NCI-H1436 treated with DMSO at 0.1 percent for 48 hours (cell line): ENCODE measurements at places on chromosomes 1 and 21.

GRCh38 chr1:21084111-21084810 lies 92.4 kb downstream of the EIF4G3 start:
- no peak for DNase-seq

DNA sequence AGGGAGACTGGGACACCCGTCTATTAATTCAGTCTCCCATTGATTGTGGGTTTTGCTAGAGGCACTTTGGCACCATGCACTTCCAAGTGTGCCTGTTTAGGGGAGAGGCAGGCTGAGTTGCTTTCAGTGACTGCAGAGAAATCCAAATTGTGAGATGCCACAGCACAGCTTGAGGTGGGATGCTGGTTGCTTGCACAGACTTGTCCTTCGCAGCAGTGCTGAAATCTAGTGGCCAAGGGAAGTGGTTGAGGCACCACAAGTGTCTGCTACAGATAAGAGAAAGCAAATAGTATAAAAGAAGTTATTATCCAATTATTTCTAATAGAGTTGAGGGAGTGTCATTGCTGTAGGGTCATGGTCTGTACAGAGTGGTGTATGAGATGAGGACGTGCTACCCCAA lies 40.0 kb upstream of the APP start:
- no peak for DNase-seq

DNA sequence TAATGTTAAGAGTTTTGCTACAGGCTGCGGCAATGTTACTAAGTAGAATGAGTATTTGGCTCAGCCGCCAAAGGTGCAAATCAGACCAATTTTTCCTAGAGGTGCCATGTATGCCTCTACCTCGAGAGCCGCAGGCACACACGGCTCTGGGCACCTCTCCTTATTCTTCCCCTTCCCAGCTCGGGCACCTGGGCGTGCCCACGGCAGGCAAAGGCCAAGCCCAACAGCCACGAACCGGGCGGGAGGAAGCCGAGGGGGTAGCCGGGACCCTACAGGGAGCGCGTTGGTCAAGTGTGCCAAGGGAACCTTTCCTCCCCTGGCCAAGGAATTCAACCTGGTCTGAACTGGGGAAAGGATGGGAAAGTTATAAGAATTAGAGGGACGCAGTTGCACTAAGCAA lies 31.0 kb downstream of the LRRC3 start:
- no peak for DNase-seq

GRCh38 chr1:12580054-12580887 lies 37.7 kb downstream of the DHRS3 start:
- no peak for DNase-seq

- no peak for DNase-seq
Observed at GRCh38 chr21:45379901-45380330, 25.0 kb upstream of the COL18A1 start.

DNA sequence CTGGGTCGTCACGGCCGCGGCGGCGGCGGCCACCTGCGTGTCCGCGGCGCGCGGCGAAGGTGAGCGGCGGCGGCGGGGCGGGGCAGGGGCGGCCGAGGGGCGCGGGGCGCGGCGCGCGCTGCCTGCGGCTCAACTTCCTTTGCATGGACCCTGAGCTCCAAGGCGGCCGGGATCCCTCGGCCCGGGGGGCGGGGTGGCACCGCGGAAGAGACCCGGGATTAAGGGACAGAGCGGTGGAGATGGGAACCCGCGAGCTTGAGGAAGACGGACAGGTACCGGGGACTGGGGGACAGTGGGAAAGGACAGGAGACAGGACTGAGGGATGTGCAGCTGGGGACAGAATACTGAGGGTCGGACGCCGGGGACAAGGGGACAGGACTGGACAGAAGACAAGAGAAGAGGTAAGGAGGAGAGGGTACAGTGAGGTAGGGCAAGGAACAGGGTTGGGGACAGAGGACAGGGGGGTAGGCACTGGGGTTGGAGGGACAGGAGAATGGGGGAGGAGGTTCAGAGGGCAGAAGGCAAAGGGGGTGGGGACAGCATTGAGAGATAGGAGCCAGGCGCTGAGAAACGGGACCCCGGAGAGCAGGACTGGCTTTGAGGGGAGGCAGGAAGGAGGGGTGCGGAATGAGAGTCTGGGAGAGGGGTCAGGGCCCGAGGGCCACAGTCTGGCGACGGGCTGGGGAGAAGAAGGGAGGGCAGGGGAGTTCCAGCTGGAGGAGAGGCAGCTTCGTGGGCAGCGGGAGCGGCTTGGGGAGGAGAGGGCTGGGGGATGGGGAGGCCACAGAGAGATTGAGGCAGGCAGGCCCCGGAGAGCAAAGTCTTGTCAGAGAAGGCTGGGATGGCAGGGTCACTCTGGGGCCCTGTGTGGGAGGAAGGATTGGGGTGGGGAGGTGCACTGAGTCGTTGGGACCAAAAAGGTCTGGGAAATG lies 648 bp downstream of the EPHA8 start:
- DNase-seq = no peak

GRCh38 chr1:68128157-68128556 lies 77.7 kb upstream of the DIRAS3 start:
- DNase-seq = no peak

DNA sequence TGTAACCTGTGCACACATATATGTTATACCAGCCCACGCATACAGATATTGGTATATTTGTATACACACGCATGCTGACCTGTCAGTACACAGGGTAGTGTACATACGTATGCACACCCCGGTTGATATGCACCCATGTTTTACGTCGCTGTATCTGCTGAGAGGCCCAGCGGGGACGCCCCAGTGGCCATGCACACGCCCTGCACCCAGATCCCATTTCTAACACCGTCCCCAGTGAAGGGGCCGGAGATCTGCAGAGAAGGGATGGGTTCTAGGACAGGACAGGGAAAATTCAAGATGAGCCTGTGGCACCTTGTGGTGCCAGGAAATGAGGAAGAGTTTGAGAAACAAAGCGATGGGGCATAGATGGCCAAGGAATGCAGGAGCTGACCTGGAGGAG lies 57.2 kb upstream of the TTC34 start:
- DNase-seq = no peak

GRCh38 chr1:7247158-7247557 lies 461.9 kb downstream of the CAMTA1 start:
- DNase-seq = no peak

DNA sequence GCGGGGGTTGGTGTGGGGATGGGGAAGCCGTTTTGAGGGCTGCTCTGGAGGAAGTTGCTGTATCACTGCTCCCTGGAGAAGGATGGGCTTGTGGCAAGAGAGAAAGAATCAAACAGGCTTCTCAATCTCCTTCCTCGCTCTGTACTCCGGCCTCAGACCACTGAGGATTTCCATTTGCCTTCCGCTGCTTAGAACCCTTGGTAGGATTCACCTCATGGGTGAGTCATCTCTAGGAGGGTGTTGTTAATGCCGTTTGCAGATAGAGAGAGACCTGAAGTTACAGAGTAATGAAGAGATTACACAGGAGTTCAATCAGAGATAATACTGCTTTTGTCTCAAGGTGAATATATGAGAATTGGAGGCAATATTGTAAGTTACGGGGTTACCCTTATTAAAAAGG lies 15.3 kb downstream of the SLC35F3 start:
- DNase-seq = no peak

DNA sequence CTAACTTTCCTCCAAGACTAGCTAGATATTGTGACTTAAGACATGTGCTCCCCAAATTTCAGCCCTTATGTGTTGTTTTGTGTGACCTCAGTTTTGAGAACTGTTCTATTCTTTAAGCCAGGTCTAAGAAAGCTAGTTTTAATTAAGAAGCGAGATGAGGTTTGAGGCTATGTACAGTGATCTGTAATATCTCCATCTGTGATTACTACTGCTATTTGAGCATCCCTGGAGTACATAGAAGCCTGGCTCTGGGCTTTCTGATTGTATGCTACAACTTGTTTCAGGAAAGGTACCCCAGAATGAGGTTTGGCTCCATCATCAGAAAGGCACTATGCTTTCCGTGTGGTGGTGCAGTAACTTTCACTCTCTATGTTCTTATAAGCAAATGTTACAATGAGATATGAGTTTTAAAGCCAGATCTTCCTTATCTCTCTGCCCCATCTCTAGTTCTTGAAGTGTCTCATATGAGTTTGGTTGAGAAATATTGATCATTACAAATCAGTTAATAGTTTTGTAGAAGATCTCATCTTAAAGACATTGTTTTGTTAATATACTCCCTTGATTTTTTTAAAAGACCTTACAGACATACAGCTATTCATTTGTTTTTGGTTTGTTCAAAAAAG lies 605 bp downstream of the RGS4 start:
- no peak for DNase-seq

DNA sequence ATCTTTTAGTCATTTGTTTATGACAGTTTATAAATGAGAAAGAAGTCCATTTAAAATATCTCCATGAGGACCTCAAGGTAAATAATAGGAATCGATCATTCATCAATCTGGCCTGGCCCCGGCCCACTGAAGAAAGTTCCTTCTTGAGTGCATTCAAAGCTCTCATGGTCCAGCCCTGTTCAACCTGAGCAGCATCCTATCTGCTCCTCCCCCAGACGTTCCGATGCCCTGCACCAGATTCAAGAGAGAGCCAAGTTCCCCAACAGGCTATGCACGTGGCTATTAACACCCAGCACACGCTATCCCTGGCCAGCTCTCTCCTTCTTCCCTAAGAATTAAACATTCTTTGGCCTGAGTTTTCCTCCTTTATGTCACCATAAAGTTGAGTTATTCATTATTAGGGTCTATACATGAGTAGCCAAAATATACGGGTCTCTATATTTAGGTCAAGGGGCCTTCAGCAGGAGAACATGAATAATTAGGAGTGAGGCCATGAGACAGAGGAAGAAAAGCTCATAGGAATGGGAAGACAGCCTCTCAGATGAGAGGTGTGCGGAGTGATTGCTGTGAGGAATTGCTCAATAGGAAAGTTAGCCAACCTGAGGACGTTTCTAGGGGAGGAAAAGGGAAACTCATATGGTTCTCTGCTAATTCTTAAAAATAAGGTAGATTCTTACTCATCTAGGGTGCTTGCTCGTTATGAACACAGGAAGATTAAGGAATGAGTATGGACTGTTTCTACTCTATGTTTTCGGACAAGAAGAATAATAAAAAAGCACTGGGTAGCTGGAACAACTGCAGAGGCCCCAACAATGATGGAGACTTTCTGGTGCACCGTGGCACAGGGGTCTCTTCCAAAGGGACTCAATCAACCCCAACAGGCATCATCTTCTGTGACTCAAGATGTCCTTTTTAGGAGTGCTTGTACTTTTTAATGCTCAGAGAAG lies 23.6 kb downstream of the RUNX1 start:
- DNase-seq = no peak

DNA sequence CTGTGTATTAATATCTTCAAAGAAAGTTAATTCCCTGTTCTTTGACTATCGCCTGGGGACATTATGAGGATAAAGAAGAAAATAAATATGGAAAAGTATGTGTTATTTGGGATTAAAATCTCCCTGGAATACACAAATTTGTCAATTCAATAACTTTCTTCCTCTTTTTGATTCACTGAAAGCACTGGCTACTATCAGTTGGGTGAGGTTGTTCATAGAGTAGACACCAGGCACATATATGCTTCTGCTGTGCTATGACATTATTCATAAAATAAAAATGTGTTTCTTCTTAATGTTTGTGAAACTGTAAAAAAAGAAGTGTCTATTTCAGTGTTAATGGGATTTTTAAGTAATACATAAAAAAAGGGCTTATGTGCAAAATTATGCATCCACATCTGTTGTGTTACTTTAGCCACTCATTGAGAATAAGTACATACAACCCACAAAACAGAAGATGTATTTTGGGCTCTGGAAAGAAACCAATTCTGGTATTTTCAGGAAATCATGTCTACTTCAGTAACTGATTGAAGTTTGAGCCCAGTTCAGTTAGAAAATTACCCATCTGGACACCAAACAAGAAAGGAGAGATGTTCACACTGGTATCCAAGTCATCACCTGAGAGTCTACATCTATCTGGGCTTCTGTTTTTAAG lies 169.4 kb downstream of the GABPA start:
- no peak for DNase-seq

DNA sequence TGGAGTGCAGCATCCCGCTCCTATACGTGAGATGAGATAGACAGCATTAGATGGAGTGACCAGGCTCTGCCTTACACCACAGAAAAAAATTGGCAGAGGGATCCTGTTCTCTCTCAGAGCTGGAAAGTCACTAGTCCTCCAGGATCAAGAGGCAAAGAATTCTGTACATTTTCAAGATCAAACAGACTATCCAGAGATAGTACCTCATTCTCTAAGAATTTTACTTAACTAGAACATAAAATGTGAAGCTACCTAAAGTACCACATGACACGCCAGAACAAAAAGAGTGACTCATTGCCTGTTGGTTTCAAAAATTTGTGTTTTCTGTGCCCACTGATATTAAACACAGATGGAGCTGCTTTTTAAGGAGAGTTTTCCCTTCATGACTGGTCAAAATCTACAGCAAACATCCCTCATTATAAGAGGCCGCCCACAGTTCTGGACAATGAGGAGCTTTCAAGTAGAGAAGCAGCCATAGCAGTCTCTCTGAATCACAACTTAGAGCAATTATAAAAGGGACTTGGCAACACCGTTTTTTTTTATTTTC lies 32.3 kb downstream of the CD160 start:
- DNase-seq = no peak

- no peak for DNase-seq
Observed at GRCh38 chr21:41482301-41482700, 25.7 kb downstream of the TMPRSS2 start.

- DNase-seq = no peak
Observed at GRCh38 chr1:116740296-116740695, 13.9 kb upstream of the CD2 start.

DNA sequence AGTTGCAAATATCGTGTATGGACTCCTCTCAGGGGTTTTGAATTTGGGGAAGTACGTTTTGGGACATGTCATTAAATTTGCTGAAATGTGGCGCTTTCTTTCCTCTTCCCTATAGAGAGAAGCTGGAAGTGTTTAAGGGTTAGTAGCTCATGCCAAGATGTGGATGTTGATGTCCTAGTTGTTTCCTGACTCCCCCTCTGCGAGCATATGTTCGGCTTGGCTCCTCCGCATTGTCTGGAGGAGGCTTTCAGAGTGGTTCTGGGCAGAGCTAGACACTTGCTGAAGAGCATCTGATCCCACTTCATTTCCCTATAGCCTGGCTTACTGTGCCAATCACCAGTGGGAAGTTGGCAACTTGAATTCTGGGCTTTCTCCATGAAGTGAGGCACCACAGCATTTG lies 347.4 kb upstream of the B3GALT2 start:
- no peak for DNase-seq

DNA sequence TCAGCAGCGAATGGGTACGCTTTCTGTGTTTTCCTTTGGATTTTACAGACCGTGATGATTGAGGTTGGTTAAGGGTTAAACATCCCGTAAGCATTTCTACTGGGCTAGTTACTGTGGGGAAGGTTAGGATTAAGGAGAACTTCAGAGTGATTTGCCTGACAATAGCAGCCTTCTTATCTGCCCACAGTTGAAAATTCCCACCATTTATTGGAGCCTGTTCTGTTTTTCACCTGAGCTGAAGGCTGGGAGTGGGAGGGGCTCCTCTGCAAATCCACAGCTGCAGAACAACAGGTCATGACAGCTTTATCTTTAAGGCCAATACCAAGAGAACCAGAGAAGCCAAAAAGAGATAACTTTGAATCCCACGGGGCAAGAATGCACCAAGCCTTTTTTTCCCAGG lies 168.6 kb downstream of the KAZN start:
- no peak for DNase-seq

- DNase-seq = no peak
Observed at GRCh38 chr1:18793164-18793563, 66.3 kb downstream of the TAS1R2 start.

GRCh38 chr1:53655931-53656746 lies 82.8 kb downstream of the GLIS1 start:
- no peak for DNase-seq
